H9 (cell line): ENCODE measurements at places on chromosomes 5 and 9. TPM values are rescaled to one million over a fixed set of nuclear protein-coding genes. Genes with fewer than 3 reads are reported as not detected.

The SOX30 gene
- total RNA-seq, result 0.13 TPM in 1 of 2 replicates, not detected in the other

The OTP gene
- not detected in 2 replicates for total RNA-seq

The ARSI gene
- total RNA-seq, result 1.3 and 1.7 TPM in 2 replicates

The ENHO gene
- 11.3 and 14.5 TPM in 2 replicates for total RNA-seq

The ZNF658 gene
- 3.6 and 4.9 TPM in 2 replicates for total RNA-seq

The SELENOP gene
- 6.9 and 8.5 TPM in 2 replicates for total RNA-seq

The PTGER4 gene
- total RNA-seq, result 0.35 and 0.37 TPM in 2 replicates

The CNTFR gene
- total RNA-seq, result 0.55 and 1.3 TPM in 2 replicates

The NMUR2 gene
- total RNA-seq, result 0.11 TPM in 1 of 2 replicates, not detected in the other

The FSTL4 gene
- total RNA-seq, result 5.7 and 6.0 TPM in 2 replicates

The AQP3 gene
- total RNA-seq, result 1.6 TPM in 2 replicates

The CAVIN4 gene
- total RNA-seq, result 6.8 and 7.3 TPM in 2 replicates

The NUTM2G gene
- 0.48 and 0.57 TPM in 2 replicates for total RNA-seq

The ANKRD33B gene
- total RNA-seq, result 6.9 and 7.1 TPM in 2 replicates

The ALDH1A1 gene
- 0.68 and 1.1 TPM in 2 replicates for total RNA-seq

The OR1Q1 gene
- total RNA-seq, result not detected in 2 replicates

The GKAP1 gene
- 5.4 and 6.2 TPM in 2 replicates for total RNA-seq

The SLC45A2 gene
- not detected in 2 replicates for total RNA-seq

The PAPPA gene
- 0.17 and 0.29 TPM in 2 replicates for total RNA-seq

The SPATA31D4 gene
- total RNA-seq, result not detected in 2 replicates

The PTAR1 gene
- 112 and 117 TPM in 2 replicates for total RNA-seq

The IFNE gene
- total RNA-seq, result not detected in 2 replicates

The PCDHB11 gene
- 1.9 and 2.0 TPM in 2 replicates for total RNA-seq

The LCN12 gene
- 2.1 and 4.5 TPM in 2 replicates for total RNA-seq

The HSPB3 gene
- total RNA-seq, result not detected in 2 replicates
